ENCODE measurements at places on chromosomes 2 and 18.
A peak's percentile ranks its signal among the peaks of the same experiment; 100 is the strongest.

DNA sequence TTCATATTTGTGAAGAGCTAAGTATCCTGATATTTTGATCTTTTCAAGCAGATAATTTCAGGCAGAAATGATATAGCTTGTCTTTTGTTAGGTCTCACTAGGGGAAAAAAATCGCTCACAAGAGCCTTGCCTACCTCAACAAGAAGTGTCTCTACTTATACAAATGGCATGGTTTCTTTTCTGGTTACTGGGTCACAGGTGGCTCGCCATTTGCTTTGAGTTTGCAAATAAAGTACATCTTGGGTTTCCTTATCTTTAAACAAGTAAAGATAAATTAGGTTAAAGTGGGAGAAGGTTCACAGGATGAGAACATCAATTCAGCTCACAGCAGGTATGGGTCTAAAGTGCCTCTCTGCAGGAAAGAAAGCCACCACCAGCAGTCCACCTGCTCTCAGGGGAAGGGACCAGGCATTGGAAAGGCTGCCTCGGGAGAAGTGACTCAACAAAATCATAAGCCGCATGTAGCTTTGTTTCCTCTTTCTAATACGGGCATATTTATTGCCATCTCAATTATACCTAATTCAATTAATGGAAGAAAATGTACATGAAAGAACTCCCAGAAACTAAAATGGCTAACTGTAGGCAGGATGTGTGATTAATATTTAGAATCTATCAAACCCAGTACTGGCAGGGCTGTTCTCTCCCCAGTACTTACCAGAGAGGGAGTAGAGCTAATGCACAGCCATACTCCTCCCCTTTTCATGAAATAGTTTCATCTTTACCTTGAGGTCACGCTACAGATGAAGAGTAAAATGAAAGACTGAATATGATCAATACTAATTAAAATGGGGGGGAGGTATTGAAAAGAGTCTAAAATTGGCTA is 28.3 kb downstream of the CDC42EP3 start:
- DNase-seq, result no peak

DNA sequence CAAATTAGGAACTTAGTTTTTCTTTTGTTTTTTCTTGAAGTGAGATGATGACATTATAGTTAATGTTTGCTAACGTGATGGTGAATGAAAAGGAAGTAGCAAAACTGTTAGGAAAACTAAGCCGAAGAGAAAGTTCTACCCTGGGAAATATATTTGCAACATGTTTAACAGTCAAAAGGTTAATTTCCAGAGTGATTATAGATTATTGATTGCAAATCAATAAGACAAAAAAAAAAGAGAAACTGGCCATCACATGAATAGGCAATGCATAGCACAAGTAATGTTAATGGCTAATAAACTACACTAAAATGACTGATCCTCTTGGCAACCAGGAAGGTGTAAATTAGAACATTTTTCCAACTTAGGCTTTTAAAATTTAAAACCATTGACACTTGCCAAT is 26.0 kb upstream of the AMMECR1L start:
- no peak for DNase-seq

GRCh38 chr2:200787351-200788120 is 24.2 kb upstream of the BZW1 start:
- peak; percentile 98 for DNase-seq

DNA sequence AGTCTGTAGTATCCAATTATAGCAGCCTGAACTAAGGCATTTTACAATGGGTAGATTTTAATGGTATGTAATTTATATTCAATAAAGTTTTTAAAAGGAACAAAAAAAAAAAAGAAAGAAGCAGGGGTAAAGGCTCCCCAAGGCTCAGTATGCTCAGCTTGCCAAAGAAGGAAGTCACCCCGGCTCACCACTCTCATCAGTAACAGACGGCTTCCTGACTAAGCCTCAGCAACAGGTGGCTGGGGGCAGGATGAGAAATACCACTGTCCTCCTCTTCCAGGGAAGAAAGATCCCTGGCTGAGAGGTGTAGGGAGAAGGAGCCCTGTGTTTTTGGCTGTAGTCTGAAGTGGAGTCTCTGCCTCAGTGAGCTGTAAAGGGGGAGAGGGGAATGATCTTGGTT is 121.2 kb downstream of the ARHGEF4 start:
- no peak for DNase-seq

GRCh38 chr18:45870419-45870818 is 44.9 kb downstream of the SIGLEC15 start:
- DNase-seq, result no peak

DNA sequence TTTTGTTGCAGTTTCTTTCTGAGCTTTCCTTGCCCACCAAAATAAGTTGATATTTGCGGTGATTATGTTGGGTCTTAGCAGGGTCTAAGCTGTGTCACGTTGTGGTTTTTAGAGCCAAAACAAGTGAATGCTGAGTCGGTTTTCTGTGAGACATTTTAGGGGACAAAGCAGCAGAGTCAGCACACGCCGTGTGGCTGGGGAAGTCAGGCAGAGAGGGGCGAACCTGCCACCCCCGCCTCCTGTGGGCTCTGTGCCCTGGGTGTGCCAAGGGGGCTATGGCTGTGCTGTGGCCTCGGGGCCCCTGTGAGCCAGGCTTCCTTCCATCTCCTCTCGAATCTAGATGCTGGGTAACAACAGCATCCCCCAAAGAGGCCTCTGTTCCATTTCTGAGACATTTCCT is 30.8 kb upstream of the TMEM87B start:
- no peak for DNase-seq

DNA sequence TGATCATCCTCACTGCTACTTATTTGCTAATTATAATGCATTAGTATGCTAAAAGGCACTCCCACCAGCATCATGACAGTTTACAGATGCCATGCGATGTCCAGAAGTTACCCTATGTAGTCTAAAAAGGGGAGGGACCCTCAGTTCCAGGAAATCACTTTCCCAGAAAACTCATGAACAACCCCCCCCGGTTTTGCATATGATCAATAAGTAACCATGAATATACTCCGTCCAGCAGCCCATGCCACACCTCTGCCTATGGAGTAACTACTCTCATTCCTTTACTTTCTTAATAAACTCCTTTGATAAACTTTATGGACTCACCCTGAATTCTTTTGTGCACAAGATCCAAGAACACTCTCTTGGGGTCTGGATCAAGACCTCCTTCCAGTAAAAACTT is 86.8 kb downstream of the MALT1 start:
- no peak for DNase-seq

DNA sequence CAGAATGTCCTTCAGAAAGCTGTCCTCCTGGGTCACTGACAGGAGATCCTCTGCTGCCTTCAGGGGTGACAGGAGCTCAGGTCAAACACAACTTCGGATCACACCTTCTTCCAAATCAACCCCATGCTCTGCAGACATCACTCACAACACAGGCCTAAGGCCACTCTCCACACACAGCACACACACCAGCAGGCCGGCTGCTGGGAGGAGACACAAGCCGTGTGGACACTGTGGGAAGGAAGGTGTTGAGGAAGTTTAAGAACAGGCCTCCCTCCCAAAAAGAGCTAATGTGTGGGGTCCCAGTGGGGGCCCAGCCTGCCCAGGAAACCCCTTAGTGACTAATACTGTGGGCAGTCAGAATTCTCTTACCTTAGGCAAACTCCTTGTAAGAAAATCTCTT is 290.3 kb upstream of the ID2 start:
- no peak for DNase-seq

DNA sequence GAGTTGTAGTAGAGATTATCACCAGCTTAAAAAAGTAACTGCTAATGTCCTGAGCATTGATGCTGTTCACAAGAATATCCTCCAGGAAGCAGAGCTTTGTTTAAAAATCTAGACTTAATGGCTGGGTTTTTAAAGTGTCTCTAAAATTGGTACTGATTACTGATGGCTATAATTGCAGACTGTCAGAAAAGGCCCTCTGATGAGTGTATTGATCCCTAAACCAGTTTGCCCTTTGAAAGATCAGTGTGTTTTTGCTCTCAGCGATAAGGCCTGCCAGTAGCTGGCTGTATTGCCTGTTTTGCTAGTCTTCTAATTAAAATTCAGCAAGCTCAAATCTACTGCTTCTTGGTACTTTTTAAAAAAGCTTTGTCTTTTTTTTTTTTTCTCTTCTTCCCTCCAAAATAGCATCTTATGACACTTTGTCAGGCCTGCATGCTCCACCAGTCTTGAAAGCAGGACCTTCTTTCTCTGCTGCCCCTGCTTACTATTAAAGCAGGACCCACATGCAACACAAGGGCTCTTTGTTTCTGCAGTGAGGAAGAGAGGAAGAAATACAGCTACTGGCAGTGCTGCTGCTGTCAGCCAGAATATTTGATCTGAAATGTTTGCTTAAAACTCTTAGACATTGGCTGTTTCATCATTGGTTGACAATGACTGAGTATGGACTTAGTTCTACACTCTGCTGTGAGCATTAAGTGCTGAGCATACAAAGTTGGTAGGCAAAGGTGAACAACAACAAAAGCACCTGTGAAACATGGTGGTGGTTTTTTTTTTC is 1.8 kb downstream of the SEC11C start:
- DNase-seq, result no peak

- no peak for DNase-seq
Observed at GRCh38 chr18:54931152-54931551, 28.1 kb downstream of the CCDC68 start.

- DNase-seq, result no peak
Observed at GRCh38 chr2:237488295-237488694, 1.2 kb downstream of the MLPH start.

DNA sequence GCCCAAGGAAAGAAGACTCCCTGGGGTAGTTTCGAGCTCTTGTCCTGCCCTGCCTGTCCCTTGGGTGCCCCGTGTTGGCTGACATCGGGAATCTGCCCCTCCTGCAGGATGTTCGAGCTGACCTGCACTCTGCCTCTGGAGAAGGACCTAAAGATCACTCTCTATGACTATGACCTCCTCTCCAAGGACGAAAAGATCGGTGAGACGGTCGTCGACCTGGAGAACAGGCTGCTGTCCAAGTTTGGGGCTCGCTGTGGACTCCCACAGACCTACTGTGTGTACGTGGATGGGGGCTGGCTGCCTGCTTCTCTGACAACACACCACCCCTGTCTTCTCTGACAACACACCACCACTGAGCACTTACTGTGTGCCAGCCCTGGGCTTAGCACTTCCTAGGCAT is 210.8 kb downstream of the DYSF start:
- no peak for DNase-seq

GRCh38 chr2:231655894-231656293 is 52.4 kb upstream of the PTMA start:
- DNase-seq, result no peak

GRCh38 chr18:25517881-25518715 is 166.1 kb upstream of the ZNF521 start:
- no peak for DNase-seq

DNA sequence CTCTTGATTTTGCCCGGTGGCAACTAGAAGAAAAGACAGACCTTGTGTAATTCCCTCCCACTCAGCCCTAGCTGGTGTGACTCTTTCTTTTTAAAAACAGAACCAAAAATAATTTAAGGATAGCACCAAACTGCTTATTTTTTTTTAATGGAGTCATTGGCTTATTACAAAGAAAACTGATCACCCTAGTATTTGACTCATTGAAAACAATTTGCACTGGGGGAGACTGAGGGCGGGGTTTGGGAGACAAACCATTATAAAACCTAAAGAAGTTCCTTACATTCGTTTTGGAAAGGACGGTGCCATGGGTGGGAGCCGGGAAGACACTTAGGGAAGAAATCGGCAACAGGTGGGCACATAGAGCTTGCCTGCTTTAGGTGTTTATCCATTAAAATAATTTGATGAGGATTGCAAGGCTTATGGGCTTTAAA is 2.5 kb downstream of the PAX3 start:
- DNase-seq, result no peak

DNA sequence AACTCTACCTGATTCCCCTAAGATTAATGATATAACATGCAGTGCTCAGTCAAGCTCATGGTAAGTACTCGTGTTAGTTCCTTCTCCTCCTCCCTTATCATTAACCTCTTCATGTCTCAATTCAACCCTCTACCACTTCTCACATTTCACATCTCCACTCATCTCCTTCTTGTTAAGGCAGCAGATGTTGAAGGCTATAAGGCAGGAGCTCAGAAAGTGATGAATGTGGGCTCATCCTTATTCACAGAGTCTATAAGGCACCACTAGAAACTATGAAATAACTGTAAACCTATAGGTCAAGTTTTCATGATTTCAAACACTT is 56.0 kb downstream of the CLHC1 start:
- no peak for DNase-seq

DNA sequence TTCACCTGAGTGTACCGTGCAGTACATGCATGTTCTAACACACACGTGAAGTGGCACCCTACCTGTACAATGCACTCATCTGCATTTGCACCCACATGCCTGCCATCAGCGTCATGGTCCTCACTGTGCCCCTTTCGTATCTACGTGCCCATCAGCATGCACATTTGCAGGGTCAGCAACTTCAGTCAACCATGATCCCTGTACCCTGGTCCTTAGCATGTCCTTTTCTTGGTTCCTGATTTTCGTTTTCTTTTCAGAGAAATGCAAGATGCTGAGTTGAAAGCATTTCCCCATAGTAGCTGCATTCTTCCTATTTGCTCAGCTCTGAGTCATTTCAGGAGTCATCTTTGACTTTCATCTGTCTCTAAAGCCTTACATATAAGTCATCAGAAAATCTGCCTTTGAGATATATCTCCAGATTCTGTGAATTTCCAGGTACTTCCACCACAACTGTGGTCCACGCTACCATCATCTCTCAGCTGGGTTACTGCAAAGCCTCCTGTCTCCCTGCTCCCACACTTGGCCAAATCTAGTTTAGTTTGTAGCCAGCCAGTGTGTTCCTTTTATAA is 14.7 kb upstream of the PUM2 start:
- DNase-seq, result no peak
